ENCODE measurements at places on chromosomes 7 and 10.

DNA sequence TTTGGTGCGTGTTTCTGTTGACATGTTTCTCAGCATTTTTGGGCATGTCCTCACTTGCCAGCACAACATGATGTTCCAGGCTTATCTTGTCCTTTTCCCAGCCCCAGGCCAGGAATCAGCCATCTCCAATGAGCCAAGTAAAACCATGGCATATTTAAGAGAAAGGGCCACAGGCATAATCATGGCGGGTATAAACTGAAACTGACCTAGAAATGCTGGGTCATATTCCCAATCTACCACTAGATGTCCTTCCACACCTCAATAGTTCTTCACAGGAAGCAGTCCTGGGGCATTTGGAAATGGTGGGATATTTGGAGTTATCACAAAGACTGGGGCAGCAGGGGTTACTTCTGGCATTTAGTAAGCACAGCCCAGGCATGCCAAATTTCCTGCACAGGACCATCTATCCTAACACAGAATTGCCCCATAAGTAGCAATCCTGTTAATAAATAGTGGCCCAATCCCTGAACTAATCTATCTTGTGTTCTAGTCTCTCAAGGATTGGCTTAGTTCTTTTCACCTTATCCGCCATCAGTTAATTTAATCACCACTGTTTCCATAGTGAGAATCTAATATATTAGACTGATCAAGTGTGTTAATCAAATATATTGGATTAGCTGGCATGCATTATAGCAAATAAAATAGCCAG is 101.6 kb downstream of the NPSR1 start:
- no peak for DNase-seq

GRCh38 chr10:1278306-1278705 is 222.1 kb downstream of the WDR37 start:
- no peak for DNase-seq

DNA sequence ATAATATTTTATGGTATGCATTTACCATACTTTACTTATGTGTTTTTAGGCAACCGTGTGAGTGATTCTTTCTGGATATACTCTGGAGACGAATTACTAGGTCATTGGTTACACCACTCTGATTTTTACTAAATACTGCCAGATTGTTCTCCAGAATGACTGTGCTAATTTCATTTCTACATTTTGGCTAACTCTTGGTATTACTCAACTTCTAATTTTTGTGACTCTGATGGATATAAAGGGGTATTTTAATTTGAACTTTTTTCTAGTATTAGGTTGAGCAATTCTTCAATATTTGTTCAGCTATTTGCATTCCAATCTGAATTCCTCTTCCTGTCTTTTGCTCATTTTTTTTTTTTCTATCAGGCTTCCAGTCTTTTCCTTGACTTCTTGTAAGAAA is 223.6 kb downstream of the MDFIC start:
- DNase-seq, result peak; percentile 10

DNA sequence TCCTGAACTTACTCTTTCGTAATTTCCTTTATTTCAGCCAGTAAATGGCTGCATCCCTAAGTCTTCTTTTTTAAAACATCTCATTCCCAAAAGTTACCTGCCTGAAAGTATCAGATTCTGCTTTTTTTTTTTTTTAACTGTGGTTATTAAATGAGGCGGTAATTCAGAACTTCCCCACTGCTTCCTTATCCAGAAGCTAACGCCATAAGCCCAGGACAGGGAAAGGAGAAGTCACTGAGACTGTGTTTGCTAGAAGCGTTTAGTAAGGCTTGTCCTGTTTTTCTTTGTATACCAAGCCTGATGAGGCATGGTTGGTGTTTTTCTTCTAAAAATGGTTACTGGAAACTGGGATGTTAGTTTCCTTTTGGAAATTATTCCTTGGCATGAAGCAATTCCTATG is 197.8 kb downstream of the CELF2 start:
- peak; percentile 70 for DNase-seq

GRCh38 chr7:51446785-51447184 is 130.2 kb upstream of the COBL start:
- DNase-seq, result no peak

- DNase-seq, result no peak
These were observed 22.3 kb upstream of the IL15RA start for GRCh38 chr10:5999440-6000165.

DNA sequence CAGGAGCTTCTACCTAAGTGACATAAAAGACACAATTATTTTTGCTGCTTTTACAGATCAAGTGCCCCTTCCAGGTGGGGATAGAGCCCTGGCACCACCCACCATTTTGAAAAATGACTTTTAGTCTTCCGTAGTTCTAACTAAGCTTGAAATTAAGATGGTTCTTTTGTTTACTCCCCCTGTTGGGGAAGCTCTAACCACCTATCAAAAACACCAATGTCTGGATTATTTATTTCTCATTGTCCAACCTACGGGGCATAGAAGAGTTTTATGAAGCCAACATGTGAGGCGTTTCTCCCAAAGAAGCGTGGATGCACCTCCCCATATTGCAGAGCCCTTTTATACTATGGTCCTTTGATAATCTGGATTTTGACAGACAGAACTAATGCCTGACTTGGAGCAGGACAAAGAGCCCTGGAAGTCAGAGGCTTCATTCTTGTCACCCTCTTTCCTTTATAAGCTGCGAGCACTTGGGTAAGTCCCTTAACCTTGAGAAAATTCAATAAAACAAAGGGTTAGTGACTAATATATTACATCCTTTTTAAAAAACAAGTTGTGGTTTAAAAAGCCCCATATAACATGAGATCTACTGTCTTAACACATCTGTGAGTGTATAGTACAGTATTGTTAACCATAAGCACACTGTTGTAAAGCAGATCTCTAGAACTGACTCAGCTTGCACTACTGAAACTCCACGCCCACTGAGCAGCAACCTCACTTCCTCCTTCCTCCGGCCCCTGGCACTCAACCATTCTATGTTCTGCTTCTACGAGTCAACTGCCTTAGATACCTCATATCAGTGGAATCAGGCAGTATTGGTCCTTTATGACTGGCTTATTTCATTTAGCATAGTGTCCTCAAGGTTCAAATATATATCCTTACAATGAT is 67.5 kb downstream of the ATXN7L1 start:
- DNase-seq, result peak; percentile 92

GRCh38 chr10:88081457-88082054 is 218.1 kb downstream of the PTEN start:
- DNase-seq, result no peak

Measured in inflammatory macrophage (primary cell).